Stimulated activated CD8-positive, alpha-beta memory T cell treated with anti-CD3 and anti-CD28 coated beads, Interleukin-7, amount 100 ng/mL, for 1 hour (primary cell): ENCODE measurements at places on chromosomes 12 and 14.

DNA sequence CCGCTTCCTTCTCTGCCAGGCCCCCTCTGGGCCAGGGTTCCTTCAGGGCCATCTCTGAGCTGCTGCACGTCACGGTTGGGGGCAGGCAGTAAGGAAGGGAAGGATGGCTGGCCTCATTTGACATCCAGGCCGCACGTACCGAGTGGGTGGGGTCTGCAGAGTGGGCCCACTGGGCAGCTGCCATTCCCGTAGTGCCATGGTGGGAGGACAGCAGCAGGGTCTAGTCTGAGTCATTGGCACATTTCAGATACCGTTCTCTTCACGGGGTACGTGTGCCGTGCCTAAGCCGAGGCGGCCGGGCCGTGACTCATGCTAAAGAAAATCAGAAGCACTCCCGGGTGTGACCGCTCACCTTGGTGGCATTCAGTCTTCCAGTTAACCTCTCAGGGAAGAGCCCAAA is 43.9 kb downstream of the IL31 start:
- DNase-seq = no peak

GRCh38 chr12:51533799-51534198 is 57.2 kb upstream of the SCN8A start:
- no peak for DNase-seq

- DNase-seq = no peak
Observed at GRCh38 chr12:100842156-100842555, 47.6 kb downstream of the ANO4 start.

DNA sequence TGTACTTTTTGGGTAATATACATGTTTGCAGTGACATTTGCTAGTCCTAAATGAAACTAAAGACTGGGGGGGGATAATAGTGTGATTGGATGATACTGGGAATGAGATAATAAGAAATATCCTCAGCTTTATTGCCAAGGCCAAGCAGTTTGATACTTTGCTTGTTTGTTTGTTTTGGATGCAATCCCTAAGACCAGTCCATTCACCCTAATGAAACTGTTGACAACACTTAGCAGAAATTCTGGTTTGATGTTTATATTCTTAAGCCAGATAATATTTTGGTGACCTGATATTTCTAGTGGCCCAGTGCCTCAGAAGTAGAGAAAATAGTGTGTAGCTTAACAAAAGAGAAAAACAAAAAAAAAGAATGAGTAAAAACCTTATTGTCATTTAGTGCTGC is 1.8 kb downstream of the PHC1 start:
- DNase-seq = no peak

- no peak for DNase-seq
Observed at GRCh38 chr14:61330511-61330910, 9.1 kb downstream of the PRKCH start.

DNA sequence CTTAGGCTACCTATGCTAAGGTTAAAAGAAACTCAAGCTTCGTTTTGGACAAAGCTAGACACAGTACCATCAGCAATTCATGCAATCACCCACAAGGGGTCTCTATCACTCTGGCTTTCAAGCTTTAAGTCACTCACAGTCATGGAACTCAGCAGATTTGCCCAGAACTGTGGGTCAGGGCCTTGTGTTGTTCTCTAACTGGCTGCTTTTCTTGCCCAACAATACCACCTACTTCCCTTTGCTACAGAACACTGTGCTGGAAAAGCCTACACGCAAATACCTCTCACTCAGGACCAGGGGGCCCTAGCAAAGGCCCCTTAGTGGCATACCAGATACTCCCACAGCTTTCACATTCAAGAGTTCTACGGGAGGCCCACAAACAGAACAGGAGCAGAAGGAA is 9.1 kb downstream of the NEMP1 start:
- DNase-seq = no peak

GRCh38 chr14:64444984-64445845 is 20.1 kb upstream of the AKAP5 start:
- DNase-seq = peak; percentile 6

DNA sequence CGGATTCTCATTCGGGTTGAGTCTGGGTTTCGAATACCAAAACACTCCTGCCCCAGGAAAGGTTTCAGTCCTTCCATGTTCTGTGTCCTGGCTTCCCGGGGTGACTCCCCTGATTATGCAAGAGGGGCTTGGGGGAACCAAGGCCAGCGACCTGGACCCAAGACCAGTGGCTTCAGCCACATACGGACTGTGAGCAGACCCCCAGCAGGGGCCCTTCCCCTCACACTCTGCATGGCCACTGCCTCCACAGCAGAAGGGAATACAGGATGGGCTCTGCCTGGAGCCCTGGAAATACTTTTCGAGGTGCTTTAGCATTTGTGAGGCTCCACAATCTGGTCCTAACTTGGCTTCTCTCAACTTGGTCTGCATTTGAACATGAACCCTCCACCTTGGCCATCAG is 19.1 kb downstream of the HDAC7 start:
- no peak for DNase-seq
